Activated naive CD4-positive, alpha-beta T cell (primary cell): ENCODE measurements at places on chromosomes 4 and X.

- DNase-seq, result no peak
These were observed 30.9 kb downstream of the REELD1 start for GRCh38 chr4:146245246-146245645.

DNA sequence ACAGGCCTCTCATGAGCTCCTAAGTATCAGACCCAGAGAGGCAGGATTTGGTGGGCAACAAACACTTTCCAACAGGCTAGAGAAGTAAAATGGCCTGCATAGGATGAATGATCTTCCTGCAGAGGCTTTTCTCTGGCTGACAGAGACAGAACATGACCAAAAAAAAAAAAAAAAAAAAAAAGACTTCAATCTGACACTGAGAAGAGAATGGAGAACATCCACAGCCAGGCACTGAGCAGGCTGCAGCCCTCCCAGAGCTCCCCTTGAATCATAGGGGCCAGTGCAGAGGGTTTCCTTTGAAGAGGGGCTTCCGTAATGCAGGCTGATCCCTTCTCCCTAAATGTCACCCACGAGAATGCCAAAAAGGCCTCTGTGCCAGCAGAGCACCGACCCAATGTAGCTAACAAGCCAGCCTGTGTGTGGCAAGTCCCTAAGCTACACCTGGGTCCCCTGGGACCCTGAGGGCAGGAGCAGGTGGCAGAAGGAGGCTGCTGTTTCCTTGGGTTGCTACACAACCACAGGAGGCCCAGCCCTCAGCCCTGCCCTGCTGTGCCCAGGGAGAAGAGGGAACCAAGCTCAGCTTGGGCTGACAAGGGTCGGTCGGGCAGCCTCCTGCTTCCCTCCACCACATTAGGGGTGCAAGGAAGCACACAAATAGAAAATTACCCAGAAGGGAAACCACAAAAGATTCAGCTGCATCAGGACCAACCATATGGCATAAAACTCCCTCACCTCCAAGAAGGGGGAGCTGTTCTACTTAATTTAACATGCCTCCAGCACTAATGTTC, 55.6 kb downstream of the MAP7D2 start:
- DNase-seq, result no peak

- DNase-seq, result no peak
These were observed 340.3 kb downstream of the ZNF674 start for GRCh38 chrX:46204721-46205422.

DNA sequence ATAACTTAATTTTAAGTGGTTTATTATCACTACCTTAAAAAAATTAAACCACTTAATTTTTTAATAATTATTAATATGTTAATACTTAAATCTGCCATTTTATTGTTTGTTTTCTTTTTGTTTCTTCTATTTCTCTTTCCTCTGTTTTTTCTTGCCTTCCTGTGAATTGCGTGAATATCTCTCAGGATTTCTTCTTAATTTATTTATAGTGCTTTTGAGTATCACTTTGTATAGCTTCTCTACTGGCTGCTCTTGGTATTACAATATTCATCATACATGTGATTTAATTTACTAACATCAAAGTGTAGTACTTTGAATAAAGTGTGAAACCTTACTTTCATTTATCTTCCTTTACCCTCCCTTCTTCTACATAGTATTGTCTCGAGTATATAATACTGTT, 349.5 kb upstream of the CPXCR1 start:
- no peak for DNase-seq

- DNase-seq, result no peak
These were observed 90.3 kb upstream of the FRG1 start for GRCh38 chr4:189850239-189850856.

GRCh38 chr4:42483426-42484379, 86.4 kb downstream of the SHISA3 start:
- no peak for DNase-seq

GRCh38 chrX:153769865-153770600, 6.0 kb downstream of the PLXNB3 start:
- DNase-seq, result no peak

GRCh38 chrX:68940601-68941000, 111.8 kb downstream of the EFNB1 start:
- no peak for DNase-seq

DNA sequence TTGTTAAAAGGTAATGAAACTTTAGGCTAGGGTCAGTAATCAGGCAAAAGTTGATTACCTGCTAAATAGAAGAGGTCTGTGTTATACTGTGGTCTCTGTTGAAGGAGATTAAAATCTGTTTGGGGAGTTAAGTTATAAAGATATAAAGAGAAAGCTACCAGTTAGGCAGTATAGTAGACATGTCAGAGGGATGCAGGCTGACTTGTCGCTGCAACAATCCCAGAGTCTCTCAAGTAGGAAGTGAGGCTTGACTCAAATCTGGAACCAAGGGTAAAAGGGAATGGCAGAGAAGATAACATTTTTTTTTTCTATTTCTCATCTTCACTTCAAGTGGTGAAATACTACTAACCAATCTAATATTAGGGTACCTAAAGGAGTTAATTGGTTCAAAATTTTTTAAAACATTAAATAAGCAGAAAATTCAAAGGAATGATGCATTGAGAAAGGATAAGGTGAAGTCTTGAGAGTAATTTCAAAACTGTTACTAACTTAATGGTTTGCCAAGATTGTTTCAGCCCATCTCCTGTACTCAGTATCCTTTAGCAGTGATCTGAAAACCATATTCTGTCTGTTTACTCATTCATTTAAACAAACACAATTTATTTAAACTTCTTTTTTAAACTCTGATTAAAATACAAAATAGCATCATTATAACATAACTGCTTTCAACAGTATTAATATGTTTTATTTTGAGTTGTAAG, 12.8 kb downstream of the HERC3 start:
- DNase-seq, result no peak

- DNase-seq, result no peak
These were observed 46.4 kb downstream of the NAT8L start for GRCh38 chr4:2105559-2105958.

DNA sequence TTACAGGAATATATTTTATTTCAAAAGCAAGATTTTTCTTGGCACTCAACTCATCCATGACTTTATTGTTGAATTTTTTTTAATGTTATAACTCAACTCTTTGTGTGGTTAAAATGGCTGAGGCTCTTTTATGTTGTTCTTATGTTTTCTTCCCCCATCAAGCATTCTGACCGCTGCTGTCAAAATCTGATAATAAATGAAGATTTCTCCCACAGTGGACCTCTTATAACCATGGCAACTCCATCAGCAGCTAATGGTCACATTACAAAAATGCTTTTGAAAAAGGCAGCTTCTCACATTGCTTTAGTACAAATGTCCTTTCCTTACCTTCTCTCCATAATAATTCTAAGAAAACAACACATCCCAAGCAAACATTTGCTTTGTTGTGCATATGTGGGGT, 96.0 kb upstream of the ATOH1 start:
- no peak for DNase-seq

GRCh38 chrX:78931814-78932213, 13.4 kb upstream of the P2RY10 start:
- no peak for DNase-seq
